ENCODE measurements at places on chromosomes 4 and X.
A peak's percentile ranks its signal among the peaks of the same experiment; 100 is the strongest.

DNA sequence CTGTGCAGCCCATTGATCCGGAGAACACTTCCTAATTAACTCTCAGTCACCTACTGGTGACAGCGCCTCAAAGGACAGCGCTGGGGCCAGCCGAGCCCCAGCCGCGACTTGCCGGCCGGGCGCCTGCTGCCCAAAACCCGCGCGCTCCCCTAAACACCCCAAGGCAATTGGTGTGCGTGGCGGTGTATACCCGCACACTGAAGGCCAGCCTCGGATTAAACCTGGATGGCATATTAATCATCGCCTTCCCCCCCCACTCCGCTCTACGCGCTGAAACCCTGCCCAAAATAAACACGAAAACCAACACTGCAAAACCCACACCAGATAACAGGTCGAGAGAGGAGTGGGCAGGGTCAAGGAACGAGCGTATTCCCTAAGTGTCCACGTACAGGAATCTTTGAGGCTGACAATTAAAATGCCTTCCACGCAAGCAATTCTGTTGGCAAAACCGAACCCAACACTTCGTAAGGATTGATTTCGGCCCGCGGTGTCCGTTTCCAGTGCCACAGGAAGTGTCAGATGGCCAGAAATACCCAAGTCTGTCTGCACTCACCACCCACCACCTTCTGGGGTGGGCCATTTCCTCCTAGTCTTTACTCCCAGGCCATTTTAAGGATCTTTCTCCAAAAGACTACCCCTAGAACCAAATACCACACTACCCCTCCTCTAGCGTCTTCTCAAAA, 2.7 kb downstream of the BCOR start:
- no peak for DNase-seq

GRCh38 chr4:174669270-174669669, 147.0 kb upstream of the HPGD start:
- DNase-seq = no peak

GRCh38 chr4:119697887-119698393, 69.3 kb upstream of the PDE5A start:
- DNase-seq = no peak

- peak; percentile 48 for DNase-seq
Measured at GRCh38 chr4:78720994-78721677, 55.0 kb upstream of the BMP2K start.

DNA sequence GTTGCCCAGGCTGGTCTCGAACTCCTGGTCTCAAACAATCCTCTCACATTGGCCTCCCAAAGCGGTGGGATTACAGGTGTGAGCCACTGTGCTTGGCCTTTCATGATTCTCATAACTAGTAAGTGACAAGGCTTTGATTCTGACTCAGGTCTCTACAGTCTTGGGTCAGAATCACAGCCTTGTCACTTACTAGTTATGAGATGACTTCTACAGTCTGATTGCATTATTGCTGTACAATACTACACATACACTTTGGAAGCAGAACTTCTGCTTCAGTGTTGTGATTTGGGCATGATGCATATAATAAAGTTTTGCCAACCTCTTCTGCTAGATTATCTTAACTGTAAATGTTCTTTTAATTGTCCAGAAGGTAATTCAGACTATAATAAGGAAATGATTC, 123.3 kb downstream of the KDM6A start:
- DNase-seq = no peak

DNA sequence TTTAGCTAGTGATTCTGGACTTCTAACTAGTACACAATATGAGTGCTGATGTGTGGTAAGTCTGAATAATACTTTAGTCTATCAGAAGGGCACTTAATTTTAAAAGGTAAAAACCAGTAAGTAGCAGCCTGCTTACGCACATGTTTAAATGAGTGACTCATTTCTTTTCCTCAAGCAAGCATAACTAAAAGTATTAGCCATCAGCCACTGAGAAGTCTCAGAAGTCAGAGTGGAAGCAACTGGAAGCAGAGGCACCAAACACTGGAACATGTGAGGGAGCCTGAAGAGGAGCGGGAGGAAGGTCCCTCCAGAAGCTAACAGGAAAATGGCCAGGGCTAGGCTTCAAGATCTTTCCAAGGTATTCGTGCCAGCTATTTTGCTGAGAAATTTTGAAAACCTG, 257.7 kb downstream of the RAPGEF2 start:
- no peak for DNase-seq

DNA sequence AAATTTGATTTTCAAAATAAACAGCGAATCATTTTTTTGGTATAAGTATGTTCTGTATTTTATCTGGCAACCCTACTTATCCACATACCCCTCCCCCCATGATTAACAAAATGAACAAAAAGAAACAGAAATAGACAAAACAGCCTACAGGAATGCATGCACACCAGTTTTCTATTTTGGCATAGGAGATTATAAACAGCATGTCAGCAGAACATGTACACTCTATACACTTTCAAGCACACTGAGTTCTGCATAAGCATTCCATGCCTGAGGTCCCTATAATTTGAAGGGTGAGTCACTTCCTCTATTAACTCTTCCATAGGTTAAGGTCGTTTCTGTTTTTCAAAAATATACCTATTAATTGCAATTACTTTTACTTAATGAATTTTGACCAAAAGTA, 28.0 kb upstream of the ZNF280C start:
- no peak for DNase-seq

GRCh38 chr4:7850489-7850888, 89.2 kb downstream of the AFAP1 start:
- DNase-seq = no peak

DNA sequence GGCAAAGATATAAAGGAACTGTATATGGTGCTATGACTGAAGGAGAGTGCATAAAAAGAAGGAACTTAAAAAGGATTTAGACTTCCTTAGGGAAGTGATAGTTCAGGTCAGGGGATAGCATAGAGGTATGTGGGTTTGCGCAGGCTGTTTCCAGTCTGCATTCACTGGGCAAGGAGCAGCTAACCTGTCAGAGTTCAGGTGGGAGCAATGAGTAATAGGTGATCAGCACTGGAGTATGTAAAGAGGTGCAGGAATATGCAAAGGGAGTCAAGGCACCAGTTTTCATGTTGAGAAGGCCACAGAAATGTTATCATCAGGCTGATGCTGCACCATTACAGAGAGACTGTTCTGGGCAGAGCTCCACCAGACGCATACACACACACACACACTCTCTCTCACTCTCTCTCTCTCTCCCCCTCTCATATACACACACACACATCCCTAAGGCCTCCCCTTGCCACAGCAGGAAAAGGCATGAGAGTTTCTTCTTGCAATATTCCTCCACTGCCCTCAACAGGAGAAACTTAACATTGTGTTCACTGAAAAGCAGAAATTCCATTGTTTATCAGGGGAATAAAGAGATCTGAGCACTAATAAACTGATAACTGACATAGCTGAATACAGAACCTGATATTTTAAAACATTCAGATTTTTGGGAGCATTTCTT, 256.4 kb upstream of the GRID2 start:
- DNase-seq = no peak

DNA sequence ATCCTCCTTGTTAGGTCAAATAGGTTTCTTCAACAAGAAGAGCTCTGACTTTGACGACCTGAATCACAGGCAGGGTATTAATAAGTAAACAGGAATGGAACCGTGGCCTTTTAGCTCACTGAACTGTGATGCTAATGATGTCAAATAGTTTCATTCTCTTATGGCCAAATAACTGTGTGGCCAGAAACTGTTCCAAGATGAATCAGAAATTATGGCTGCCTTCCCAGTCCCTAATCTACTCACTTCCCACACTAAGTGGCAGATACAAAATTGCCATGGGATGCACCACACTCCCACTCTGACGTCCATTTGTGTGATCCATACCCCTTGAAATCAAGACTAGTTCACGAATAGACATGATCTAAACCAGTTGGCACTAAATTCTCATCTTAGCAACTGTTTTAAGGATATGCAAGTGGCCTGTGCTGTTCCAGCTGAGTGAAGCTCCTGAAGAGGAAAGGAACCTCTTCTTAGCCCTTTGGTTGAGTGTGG, 455.4 kb downstream of the IL15 start:
- DNase-seq = no peak

GRCh38 chrX:43656005-43656494, at the start of gene MAOA:
TSS of gene MAOA (plus strand) at chrX:43656299. CDS start at chrX:43656342, 43 bp downstream.
- DNase-seq = peak; percentile 66

DNA sequence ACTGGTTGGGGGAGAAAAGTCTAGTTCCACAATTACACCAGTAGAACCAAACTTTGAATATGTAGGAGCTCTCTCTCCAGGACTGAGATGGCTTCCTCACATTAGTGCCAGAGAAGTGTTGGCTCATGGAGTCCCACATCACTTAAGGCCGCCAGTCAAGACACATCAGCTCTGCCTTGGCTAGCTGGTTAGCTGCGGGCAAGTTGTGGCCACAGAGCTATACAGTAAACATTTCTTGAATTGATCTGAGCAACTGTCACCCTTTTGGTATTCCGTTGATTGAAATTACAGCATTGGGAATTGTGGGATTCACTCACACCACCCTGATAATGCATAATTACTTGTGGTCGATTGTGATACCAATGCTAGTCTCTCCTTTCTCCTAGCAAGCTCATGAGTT, 76.2 kb downstream of the LNX1 start:
- DNase-seq = no peak

GRCh38 chr4:1242506-1243450, 6.2 kb downstream of the CTBP1 start:
- DNase-seq = no peak

DNA sequence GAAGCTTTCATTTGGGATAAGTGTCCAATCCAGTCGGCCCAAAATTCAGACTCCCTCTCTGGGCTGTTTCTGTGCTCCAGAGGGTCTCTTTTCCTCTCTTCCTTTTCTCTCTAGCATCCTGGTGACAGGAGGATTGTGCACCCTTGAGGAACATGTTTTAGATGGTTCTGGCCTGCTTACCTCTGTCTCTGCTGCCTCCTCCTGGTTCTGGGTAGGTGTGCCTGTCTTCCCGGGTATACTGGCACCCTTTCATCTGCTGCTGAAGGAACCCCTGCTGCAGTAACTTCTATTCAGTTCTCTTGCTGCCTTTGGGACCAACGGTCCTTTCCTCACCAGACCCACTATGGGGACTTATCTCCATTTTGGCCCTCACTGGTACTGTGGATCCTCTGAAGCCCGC, 53.2 kb downstream of the HMGB2 start:
- DNase-seq = no peak

- no peak for DNase-seq
Measured at GRCh38 chr4:39365360-39365759, 802 bp downstream of the RFC1 start.

- no peak for DNase-seq
Measured at GRCh38 chr4:184064877-184065276, 152.8 kb downstream of the ENPP6 start.

- no peak for DNase-seq
Measured at GRCh38 chr4:169313732-169314131, 43.0 kb upstream of the SH3RF1 start.

DNA sequence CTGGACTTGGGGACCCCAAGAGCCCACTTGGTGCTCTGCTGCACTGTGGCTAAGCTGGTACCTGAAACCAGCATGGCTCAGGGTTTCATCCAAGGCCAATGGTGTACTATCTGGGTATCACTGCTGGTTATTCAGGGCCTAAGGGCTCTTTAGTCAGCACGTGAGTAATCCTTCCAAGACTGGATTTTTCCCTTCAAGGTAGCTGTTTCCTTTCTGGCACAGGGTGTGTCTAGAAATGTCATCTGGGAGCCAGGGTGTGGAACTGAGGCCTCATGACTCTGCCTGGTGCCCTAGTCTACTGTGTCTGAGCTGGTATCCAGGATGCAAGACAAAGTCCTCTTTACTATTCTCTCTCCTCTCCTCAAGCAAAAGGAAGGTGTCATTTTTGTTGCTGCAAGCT, 99.0 kb upstream of the QRFPR start:
- no peak for DNase-seq

- DNase-seq = no peak
Measured at GRCh38 chr4:123613586-123614344, 217.2 kb downstream of the SPRY1 start.

DNA sequence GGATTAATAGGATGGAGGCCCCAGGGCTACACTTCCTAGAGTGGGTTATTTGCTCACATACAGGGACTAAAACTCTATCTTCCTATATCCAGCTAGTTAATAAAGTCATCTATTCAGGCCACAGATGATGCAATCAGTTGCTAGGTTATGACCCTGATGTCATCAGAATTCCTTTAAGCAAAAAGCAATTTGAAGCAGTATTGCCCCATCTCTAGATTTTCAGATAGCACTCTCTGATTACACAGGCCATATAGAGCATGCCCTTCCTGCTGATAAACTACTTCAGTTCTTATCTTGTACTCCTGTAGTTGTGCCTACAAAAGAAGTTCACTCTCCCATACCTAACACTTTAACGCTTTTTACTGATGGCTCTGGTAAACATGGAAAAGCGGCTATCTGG, 84.8 kb downstream of the TMEM144 start:
- DNase-seq = no peak

DNA sequence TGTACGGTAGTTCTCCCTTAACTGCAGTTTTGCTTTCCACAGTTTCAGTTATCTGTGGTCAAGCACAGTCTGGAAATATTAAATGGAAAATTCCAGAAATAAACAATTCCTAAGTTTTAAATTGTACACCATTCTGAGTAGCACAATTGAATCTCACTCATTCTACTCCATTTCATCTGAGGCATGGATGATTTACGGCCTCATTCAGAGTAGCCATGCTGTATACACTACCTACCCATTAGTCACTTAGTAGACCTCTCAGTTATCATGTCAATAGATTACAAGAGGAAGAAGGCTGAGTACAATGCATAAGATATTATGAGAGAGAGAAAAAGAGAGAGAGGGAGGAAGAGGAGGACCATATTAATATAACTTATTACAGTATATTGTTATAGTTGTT, 77.5 kb downstream of the ENOX2 start:
- DNase-seq = no peak

DNA sequence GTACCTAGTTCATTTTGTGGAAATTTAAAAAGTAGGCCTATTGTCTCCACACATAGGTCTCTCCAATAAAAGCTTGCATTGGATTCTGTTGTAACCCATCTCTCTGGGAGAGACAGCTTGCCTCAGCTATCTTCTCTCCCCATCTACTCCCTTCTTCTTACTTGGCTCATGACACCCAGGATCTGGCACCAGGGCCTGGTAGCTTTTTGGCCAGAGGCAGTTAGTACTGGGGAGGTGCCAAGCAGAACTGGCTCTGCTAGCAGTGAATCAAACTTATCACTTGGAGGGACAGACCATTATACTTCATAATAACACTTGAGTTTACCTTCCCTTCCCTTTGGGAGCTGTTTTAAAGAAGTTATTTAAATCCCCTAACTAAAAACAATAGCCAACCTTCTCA, 31.8 kb downstream of the PLAC1 start:
- no peak for DNase-seq

DNA sequence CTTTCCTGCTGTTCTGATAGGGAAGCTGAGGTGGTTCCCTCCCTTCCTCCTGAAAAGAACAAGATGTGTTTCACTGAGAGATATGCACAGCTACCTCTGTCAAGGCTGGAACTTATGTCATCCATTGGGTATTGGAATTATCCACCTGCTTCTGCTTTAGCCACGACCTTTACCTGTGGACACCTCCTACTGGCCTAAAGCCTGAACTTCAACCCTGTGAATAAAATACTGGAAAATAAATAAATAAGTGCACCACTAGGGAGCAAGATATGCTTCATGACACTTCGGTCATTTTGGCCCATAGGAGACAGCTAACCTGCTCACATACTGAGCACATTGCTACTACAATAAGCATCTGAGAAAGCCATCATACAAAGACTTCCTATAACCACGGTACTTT, 419.9 kb upstream of the NWD2 start:
- DNase-seq = no peak

Data from CD4-positive, alpha-beta T cell treated with Interleukin-6 for 4 hours (primary cell).